ENCODE measurements at places on chromosomes 11 and 22.

DNA sequence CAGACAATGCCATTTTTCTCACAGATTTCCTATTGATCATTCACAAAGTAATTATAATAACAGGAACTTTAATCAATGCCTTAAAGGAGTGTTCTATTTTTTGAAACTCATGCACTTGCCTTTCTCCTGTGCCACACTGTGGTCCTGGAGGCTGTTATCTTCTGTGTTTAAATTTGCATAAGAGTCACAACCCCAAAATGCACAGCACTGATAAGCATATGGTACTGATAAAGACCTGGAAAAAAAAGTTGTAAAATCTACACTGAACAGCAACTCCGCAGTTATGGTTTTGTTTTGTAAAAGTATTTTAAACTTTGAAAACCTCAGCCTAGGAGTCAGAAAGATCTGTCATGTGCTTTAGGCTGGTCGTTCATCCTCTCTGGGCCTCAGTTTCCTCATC lies 9.1 kb upstream of the CCDC34 start:
- DNase-seq = no peak

DNA sequence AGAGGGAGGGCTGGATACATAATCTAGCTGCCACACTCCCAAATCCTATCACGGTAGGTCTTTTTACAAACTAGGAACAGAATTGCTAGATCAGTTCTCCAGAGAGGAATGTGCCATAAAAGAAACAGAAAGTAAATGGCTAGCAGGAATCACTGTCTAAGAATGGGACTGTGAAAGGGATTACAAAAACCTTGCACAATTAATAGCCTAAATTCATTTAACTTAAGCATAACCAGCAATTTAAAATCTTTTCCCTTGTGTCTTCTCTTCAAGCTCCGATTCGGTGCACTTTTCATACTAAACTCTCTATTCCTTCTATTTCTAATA lies 35.2 kb downstream of the APOL5 start:
- DNase-seq = no peak

DNA sequence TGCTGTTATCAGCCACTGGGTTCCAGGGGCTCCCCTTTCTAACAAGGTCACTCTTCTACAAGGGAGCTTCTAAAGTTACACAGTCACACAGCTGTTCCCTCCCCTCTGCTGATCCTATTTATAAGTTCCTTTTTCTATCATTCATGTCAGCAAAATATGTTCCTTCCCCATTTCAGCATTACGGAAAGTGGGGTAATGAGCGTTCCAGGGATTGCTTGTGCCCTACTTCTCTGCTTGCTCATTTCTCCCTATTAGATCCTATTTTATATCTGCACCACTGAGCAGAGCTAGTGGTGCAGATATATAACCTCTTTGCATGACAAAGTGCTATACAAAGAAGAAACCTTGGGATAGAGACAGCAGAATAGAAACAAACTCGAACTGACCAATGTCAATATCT lies 22.7 kb upstream of the PLEKHB1 start:
- no peak for DNase-seq

DNA sequence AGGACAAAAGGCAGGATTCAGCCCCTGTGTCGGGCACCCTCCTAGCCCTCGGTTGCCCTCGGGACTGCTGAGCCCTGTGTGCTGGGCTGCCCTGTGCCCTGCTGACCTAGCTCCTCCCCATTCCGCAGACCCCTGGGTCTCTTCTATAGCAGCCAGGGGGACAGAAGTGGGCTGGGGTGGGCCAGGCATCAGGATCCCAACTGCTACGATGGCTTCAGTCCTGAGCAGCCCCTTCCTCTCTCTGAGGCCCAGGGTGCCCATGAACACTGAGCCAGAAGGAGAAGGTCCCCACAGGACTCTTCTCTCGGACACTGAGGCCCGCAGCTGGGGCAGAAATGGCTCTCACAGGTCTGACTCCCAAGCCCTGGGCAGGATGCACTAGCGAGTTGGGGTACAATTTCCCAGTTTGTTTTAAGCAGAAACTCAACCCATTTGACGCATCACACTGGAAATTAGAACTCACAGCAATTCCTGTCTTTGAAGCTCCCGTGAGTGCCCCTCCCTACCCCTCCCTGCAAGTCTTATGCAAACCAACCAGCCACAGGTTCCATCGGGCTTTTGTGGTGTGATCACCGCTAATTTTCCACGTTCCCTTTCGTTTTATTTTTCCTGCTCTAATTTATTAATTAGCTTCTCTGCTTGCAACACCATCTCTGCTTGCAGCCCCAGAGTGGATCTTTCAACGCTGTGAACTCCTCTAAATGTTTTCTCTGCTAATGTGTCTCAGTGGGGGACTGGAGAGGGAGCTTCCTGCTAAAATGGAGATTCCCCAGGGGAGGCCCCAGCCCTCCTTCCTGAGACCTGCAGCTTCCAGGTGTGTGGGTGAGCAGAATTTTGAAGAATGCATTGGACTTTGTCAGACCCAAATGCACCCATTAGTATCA lies 56.7 kb downstream of the PHF21B start:
- DNase-seq = no peak

DNA sequence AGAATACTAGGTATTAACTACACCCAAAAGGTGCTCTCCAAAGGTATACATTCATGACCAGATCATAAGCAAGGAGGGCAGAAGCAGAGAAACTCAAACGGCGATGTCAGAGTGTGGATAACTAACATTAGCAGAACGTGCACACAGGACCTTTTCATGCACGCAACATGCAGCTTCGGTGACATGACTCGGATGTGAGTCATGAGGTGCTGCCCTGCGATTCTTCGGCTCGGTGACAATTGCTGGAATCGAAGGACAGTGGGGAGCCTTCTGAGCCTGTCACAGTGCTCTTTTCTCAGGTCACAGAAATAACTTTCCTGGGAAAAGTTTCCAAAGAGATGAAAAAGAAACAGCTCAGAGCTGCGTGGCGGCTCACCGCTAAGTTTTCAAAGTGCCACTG lies 418.5 kb upstream of the SYN3 start:
- no peak for DNase-seq

DNA sequence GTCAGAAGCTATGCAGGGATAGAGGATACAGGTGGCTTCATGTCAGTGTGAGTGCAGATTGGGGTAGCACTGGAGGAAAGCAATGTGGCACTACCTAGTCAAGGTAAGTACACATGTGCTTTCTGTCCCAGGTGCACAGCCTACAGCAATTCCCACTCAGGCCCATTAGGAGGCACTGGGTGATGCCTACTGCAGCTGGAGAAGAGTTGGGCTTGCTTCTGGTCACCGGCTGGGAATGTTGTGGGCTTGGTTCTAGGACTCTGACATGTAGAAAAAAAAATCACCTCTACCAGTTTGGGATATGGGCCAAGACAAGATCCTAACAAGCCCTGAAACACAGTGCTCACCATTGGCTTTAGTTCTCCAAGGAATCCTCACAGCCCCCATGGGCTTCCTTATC lies 69.7 kb downstream of the TENM4 start:
- DNase-seq = no peak

GRCh38 chr22:32722441-32722840 lies 79.1 kb upstream of the TIMP3 start:
- DNase-seq = no peak

- no peak for DNase-seq
Observed at GRCh38 chr22:49767355-49768062, 60.2 kb downstream of the BRD1 start.

GRCh38 chr11:76781046-76781801 lies 1.9 kb upstream of the TSKU start:
- no peak for DNase-seq
